ENCODE measurements at places on chromosomes 5 and 9. TPM values are rescaled to one million over a fixed set of nuclear protein-coding genes. Genes with fewer than 3 reads are reported as not detected.

PCDHGA9 gene
- 1.5 TPM for total RNA-seq

ADRB2 gene
- 21.9 TPM for total RNA-seq

CTXN3 gene
- not detected for total RNA-seq

DNA sequence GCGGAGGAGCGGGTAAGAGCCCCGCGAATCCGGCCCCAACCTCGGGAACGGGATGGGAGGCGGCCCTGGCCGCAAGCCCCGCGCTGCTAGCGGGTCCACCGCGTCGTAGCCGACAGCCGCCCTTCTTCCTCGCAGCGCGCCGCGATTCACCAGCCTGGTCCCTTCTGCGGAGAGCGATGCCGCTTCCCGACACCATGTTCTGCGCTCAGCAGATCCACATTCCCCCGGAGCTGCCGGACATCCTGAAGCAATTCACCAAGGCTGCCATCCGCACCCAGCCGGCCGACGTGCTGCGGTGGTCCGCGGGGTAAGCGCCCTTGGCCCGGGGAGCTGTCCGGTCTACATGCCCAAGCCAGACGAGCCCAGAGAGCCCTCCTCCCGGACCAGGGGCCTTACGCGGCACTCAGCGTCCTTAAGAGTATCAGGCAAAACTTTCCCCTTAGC, 335 bp downstream of the ROPN1L start:
- DNase-seq: no peak

DNA sequence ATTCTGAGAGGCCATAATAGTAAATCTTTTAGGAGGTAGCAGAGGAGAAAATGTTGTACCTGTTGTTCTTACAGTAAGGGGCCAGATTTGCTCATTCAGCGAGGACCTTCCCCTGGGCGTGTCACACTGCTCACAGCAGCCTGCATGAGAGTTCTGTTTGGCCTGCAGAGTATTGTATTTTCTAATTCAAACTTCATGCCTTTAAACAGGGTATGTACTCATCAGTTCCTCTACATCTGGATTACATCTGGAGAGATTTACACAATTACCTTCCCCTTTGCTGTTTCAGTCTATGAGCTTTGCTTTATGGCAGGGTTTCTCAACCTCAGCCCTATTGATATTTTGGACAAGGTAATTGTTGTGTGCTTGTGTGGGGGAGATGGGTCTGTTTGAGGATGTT, 170.9 kb upstream of the STK32A start:
- no peak for DNase-seq

- peak; percentile 46 for DNase-seq
Measured at GRCh38 chr9:75855509-75855908, 35.0 kb upstream of the PCSK5 start.

DNA sequence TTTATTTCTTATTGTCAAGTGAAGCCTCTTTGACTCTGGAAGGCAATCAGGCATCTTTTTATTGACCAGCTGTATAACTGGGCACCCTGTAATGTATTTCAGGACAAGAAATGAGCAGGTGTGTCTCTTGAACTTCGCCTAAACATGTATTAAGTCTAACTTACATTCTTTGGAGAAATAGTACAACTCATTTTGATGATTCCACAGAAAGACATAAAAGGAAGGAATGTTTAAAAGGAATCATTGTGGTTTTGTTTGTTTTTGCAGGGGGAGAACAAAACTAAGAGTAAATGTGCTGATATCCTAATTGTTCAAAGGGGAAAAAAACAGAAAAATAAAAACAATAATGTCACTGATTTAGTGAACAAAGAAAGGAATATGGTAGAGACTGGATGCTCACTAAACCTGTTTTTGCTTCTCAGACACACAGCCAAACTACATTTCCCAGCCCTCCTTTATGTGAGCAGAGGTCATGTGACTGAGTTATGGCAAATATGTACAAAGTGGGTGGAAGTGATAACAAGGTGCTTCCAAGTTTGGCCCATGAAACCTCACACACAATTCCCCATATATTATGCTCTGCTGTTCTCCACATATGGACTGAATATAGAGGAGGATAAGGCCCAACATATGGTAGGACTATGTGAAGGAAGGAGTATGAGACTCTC, 150.6 kb upstream of the ACOT12 start:
- DNase-seq: peak; percentile 20

DNA sequence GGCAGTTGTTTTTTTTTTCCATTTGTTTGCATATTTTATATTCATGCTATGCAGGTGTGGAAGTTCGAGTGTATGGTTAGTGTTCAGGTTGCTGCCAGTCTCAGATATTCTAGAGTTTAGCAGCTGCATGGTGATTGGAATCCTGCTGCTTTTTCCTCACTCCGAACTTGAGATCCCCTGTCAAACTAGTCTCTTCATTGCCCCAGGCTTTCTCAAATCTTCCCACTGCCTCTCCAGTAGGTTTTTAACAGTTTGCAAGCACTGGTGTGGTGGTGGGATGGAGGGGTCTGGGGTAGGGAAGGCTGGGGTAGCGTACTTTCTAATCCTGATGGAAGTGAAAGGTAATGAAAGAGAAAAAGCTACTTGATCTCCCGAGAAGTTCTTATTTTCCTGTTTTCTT, 112.9 kb downstream of the CHSY3 start:
- no peak for DNase-seq

DNA sequence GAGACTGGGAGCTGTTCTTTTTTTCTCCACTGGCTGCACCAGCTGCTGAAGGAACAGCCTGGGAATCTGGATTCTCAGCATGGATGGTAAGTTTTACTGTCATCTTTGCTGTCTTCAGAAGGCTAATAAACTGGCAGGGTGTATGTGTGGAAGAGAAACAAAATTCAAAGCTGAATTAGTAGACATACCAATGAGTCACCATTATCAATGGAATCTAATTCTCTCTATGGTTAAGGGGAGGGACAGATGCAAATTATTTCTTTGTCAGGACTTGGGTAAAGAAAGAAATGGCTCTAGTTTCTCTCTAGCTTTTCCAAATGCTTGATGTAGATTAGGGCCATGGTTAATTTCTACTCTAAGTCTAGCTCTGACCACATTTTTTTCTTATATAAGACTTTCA, 154.2 kb downstream of the MPDZ start:
- no peak for DNase-seq

DNA sequence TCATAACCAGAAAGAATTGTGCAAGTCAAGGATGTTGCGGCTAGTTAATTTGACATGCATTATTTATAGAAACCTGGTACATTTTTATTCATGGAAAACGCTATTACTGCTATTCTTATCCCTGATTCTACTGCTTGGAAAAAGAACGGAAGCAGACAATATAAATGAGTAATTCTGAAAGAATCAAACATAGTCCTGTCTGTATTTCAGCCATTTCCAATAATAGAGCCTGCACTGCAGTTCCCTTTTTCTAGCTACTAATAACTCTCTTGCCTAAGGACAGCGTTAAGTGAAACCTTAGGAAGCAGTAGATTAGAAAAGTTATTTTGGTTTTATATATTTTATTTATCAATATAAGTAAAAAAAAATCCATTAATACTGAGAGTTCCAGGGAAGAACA, 414.9 kb downstream of the CYLC2 start:
- DNase-seq: no peak

DNA sequence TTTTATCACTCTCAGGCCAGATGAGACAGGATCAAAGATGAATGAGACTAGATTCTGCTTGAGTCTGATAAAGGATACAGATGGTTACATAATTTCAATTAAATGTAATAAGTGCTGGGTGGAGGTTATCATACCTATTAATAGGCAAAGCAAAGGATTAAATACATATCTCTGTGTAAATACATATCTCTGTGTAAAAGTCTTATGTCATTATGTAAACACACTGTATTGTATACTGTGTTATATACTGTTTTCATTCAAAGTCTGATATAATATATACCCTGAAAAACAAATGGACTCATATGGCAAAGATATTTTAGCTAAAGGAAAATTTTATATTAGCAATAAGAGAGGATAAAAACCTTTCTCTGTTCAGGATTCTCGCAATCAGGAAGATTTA, 605.8 kb upstream of the PTGER4 start:
- DNase-seq: peak; percentile 6

- no peak for DNase-seq
Measured at GRCh38 chr5:122498163-122498562, 186.1 kb downstream of the SNCAIP start.

- no peak for DNase-seq
Measured at GRCh38 chr9:87498811-87499360, 1.2 kb downstream of the DAPK1 start.
